RKO (cell line): ENCODE measurements at places on chromosomes 3 and 15.

DNA sequence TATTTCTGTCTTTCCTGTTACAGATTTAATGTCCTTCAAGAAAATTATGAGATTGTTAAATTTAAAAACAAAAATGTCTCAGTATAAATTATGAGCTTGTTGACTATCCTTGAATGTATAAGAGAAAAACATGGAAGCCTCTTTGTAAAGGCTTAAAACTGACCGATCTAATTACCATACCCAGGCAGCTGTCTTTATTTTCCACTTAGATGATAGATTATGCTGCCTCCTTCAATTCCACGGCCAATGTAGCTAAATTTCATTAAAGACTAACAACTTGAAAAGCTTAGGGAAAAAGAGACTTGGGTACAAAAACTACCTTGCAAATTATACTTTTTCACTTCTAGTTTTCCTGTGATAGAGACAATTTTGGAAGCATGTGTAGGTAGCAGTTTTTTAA is 88.3 kb downstream of the ATP10A start:
- no peak for DNase-seq

DNA sequence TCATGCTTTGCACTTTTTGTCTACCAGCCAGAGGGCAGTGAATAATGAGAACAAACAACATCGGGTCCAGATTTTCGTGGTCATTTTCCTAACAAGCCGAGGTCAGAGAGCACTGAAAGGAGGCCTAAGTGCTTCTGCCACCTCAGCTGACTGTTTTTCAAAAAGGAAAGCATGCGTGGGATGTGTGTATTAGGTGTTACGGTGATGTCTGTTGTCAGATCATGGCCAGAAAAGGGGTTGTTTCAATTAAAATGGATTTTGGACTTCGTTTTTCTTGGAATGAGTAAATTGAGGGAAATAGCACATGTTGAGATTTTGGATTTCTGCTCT is 99.5 kb downstream of the APBA2 start:
- no peak for DNase-seq

DNA sequence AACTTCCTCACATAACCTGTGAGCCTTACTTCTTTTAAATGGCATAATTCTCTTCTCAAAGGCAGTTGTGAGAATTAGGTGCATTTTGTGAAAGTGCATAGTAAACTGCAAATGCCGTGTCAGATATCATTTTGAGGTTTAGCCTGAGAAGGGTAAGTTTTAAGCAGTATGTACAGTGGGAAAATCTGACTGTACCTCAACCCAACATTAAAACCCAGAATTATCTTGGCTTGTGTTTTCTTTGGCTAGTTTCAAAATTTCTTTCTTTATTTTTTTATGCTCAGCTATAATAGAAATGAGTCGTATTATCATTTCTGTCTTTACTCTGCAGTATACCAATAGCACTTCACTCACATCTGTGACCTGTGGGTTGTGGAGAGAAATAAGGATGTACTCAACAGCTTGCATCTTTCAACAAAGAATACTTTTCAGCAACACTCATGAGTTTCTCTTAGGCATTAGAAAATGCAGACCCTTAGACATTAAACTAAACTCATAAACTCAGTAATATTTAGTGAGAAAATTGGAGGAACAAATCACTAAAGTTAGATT is 65.7 kb downstream of the RASA2 start:
- DNase-seq = no peak

- no peak for DNase-seq
Measured at GRCh38 chr3:127446756-127447155, 143.8 kb downstream of the TPRA1 start.

DNA sequence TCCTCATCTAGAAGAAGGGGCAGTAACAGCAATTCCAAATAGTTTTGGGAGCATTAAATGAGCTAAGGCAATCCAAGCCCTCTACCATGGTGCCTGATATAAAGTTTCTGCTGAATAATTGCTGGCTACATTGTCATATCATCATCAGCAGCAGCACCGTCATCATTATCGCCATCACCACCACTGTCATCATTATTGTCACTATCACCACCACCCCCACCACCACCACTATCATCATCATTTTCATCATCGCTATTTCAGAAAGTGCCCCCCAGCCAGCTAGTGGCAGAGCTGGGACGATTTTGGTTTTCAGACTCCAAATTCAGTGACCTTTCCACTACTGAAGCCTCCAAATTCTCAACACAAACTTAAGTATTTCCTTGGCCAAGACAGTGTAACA is 15.0 kb downstream of the XCR1 start:
- DNase-seq = no peak

DNA sequence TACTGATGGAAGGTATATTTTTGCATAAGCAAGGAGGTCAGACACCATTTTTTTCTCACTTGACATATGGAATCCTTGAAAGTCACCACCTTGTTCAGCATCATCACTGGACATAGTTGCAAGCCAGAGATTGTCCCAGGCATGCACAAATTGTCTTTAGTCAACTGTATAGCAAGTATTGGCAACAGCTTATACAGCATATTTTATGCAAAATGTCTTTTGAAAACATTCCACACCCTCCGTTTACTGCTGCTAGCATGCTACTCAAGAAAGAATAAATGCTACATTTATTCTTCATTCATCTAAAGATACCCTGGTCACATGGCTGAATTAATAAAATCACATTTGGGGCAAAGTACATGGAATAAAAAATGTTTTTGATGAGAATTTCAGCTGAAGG is 168.5 kb upstream of the DCBLD2 start:
- no peak for DNase-seq

GRCh38 chr3:108403686-108404345 is 106.6 kb downstream of the MYH15 start:
- DNase-seq = no peak

DNA sequence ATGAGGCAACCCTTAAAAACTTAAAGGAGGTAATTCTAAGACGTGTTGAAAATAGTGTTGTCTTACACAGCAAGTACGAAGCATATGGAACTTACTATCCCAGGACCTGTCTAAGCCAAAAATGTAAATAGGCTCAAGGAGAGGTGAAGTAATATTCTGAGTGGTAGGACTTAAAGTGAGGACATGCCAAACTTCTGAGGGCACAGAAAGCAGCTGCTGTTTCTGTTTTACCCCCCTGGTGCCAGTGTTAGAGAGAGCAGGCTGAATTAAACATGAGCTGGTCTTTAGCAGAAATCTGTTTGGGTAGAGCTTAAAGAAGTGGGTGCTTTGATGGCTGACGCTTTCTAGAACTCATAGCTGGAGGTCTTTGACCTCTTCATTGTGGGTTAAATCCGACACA is 149.7 kb upstream of the NPHP3 start:
- DNase-seq = no peak

GRCh38 chr15:50484781-50485180 is 60.6 kb downstream of the USP8 start:
- no peak for DNase-seq
